ENCODE measurements at places on chromosomes 2 and 18.

DNA sequence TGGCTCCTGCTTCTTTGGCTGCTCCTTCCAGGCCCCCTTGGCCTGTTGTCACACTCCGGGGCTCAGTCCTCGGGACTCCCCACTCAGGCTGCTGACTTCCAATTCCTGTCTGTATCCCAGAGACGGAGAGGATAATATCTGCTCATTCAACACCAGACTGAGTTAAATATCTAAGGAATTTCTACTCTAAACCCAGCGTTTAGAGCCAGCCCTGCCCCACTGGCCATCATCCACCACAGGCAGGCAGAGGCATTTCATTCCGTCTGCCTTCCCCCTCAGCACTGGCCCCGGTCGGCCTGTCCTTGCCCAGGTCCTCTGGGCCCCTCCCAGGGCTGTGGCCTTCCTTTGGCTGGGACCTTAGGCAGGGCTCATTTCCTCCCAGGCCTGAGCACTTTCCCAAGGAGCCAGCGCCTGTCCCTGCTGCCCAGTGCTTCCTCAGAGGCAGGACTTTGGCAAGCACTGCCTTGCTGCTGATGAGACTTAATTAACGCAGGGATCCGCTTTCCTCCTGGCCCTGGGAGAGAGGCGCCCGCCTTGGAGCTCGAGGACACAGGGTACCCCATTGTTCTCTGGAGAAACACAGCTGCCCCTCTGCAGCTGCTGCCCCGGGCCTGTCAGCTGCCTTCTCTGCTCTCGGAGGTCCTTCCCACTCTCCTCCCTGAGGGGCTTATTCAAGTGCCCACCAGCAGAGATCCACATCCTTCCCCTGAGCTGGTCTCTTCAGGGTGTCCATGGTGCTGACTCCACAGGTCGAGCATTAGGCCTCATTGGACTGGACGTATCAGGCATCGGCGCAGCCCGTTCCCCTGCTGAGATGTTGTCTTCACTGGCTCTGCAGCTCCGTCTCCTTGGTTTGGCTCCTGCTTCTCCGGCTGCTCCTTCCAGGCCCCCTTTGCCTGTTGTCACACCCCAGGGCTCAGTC lies 42.8 kb downstream of the ATOH8 start:
- no peak for DNase-seq

DNA sequence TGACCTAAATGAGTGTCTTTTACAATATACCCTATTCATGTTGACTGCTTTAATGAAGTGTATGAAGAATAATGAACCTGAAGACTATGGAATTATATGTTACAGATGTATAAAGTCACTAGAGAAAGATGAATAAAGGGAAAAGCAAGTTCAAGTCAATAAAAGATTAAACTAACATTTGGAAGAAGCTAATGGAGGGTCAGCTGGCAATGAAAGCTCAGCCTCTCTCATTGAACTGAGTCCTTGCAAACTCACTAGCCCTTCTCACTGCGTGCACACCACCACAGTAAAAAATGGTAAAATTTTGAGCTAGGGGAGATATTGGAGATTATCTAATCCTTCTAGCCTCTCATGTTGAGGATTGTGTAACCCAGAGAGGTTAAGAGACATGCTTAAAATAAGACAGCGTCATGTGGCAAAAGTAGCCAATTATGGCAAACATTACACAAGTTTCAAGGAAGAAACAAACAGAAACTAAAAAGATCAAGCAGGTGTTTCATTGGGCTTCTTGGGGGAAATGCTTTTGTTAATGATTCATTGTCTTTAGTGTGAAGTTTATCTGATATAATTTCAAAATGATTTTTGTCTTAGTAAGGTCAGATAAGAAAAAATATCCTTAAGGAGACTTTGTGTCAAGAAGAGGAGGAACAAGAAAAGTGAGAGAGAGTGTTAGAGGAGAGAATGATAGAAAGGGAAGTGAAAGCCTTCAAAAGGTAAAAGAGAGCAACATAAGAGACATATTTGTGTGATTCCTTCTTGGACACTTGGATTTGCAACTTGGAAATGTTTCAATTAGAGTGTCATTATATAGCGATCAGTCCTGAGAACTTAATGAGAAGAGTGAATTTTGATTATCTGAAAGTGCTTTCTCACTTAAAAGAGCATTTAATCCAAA lies 893.7 kb upstream of the FAM98A start:
- no peak for DNase-seq

- no peak for DNase-seq
These were observed 54.6 kb downstream of the CTDP1 start for GRCh38 chr18:79733986-79734770.

- DNase-seq = no peak
These were observed 309.5 kb downstream of the SATB2 start for GRCh38 chr2:199148076-199148845.

GRCh38 chr2:127064642-127065250 lies 42.2 kb downstream of the BIN1 start:
- peak; percentile 80 for DNase-seq

DNA sequence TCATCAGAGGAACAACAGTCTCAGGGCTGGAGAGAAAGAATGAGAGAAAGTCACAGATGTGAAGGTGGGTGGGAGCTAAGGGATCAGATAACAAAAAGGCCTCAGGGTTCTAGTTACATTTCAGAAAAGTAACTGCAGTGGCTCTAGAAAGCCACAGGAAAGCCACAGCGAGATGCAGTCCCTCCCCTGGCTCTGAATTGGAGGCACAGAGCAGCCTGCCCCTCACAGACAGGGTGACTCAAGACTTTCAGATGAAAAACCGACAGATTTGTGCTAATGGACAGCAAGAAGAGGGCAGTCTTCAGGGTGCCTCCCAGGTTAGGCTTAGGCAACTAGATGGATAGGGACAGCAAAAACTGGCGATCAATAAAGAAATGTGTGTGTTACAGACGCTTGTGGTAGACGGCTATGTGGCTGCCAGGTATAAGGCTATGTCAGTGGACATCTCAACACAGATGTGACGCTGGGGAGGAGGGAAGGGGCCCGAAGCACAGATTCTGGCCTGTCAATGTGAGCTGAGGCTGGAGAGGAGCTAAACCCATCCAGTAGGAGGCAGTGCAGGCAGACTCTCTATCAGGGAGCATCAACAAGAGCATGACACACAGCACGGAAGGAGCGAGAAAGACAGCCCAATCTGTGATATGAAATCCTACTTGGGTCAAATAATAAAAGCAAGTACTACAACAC lies 26.2 kb downstream of the UNC50 start:
- DNase-seq = no peak

DNA sequence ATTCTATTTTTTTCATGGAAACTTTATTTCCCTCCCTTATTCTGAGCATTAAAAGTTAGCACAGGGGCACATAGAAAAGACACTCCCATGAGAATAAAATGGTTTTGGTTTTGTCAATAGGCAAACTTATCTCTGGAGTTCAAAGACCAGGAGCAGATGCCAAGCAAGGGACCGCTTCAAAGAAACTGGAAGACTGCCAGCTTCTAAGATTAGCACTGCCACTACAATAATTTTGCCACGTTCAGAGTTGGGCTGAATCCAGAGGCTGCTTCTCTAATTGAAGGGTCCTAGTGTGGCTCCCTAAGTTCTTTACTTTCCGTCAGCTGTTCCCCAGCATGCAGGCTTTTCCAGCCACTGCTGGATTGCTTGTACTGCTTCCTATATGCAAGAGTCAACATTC lies 681.0 kb upstream of the GCFC2 start:
- no peak for DNase-seq

GRCh38 chr18:45690975-45691815 lies 32.8 kb upstream of the SLC14A1 start:
- DNase-seq = peak; percentile 62

DNA sequence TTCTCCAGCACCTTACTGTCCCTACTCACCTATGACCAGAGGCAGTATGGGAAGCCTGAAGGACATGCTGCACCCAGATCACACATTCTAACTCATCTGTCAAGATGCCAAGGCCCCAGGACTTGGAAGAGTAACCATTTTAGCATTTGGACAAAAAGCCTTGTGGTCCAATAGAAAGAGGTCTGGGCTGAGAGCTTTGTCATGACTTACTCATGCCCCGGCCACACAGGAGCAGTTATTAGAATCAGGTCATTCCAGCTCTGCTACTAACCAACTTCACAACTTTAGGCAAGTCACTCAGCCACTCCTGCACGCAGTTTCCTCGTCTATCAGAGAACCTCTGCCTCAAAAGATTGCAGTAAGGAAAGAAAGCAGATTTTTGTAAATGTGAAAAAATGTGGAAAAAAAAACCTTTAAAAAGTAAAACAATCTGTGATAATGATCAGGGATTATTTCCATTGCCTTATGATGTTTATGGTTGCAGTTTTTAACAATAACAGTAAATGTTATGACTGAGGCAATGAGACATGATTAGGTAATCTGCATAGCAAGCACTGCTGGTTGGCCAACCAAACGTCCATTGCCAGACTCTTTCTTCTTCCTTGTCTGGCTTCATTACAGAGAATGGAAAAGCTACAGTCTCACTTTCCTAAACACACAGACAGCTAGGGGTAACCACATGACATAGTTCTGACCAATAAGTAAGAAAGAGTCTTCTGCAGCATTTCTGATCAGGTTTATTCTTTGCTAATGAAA lies 255.4 kb upstream of the CHAC2 start:
- DNase-seq = no peak

- DNase-seq = no peak
These were observed 55.6 kb upstream of the LAMA1 start for GRCh38 chr18:7173216-7173615.

DNA sequence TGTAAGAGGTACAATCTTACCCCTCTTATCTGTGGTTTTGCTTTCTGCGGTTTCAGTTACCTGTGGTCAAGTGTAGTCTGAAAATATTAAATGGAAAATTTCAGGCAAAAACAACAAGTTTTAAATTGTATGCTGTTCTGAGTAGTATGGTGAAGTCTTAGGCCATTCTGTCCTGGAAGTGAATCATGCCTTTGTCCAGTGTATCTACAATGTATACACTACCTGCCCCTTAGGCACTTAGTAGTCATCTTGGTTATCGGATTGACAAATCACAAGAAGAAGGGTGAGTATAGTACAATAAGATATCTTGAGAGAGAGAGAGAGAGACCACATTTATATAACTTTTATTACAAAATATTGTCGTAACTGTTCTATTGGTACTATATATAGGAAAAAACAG lies 43.5 kb downstream of the RAB3GAP1 start:
- no peak for DNase-seq

- no peak for DNase-seq
These were observed 9.5 kb upstream of the KLHL29 start for GRCh38 chr2:23375448-23375847.

DNA sequence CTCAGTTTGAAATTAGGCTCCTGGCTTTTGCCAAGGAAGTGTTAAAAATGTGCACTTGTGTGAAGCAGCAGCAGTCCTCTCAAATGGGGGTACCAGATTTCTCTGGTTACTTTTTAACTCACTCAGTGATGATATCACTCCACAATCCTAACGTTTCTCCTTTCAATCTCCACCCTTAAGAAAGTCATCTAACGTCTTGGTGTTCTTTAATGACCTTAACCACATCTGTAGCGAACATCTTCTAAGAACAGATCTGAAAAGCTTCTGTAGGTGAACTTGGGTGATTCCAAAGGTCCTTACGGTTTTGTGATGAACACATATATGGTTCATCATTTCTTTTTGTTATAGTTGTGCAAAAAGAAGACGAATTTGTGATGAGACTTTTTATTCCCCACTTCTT lies 73.2 kb downstream of the DOCK10 start:
- no peak for DNase-seq

GRCh38 chr2:75142081-75142480 lies 57.2 kb downstream of the TACR1 start:
- DNase-seq = no peak

- DNase-seq = peak; percentile 39
These were observed 68.7 kb downstream of the DNAJC10 start for GRCh38 chr2:182784777-182785176.

DNA sequence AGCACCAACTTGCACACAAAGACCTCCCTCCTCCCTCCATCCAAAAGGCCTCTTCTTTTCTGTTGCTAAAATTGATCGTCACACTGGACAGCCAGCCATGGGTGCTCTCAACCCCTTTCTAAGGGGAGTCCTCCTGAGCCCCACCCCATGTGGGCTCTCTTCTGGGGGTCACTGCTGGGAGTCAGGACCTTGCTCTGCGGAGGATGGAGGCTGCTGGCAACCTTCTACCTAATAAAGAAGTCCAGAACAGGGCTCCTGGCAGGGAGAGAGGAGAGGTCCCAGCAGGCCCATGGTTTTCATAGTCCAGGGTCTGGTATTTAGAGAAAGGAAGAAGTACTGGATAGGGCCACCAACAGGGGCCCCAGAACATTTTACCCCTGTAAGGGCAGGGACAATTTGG lies 67.6 kb upstream of the OTOS start:
- DNase-seq = no peak
